ENCODE measurements at places on chromosomes 1 and 21. TPM values are rescaled to one million over a fixed set of nuclear protein-coding genes. Genes with fewer than 3 reads are reported as not detected.

The PDXK gene
- 96.3 TPM for total RNA-seq

The POU3F1 gene
- 0.44 TPM for total RNA-seq

The LCE2B gene
- total RNA-seq: not detected

The KTI12 gene
- 18.1 TPM for total RNA-seq

The KIAA1614 gene
- total RNA-seq: 0.22 TPM

The C1orf116 gene
- not detected for total RNA-seq

The HPDL gene
- 42.4 TPM for total RNA-seq

The SMYD3 gene
- 14.5 TPM for total RNA-seq

The KCNK1 gene
- 1.4 TPM for total RNA-seq

The OLFM3 gene
- not detected for total RNA-seq

The PLA2G2C gene
- not detected for total RNA-seq

The ACTL8 gene
- not detected for total RNA-seq

The HJV gene
- not detected for total RNA-seq

The SLC25A34 gene
- 0.94 TPM for total RNA-seq

The S100A12 gene
- not detected for total RNA-seq

The OR2T11 gene
- not detected for total RNA-seq

The TRAF3IP3 gene
- total RNA-seq: 209 TPM

The SPRR1B gene
- total RNA-seq: not detected

The SHE gene
- not detected for total RNA-seq

The TMEM240 gene
- total RNA-seq: 0.59 TPM

The ZYG11A gene
- 0.04 TPM for total RNA-seq

The MYOC gene
- total RNA-seq: not detected

The FCRL1 gene
- not detected for total RNA-seq

The CDK18 gene
- 1.6 TPM for total RNA-seq

The KCNQ4 gene
- total RNA-seq: 0.09 TPM

The RPE65 gene
- not detected for total RNA-seq

The GUCA2A gene
- total RNA-seq: not detected

The PGBD5 gene
- not detected for total RNA-seq

The FCRLB gene
- total RNA-seq: 0.24 TPM
